CD4-positive, alpha-beta T cell treated with Interleukin-1 beta for 1 hour (primary cell): ENCODE measurements at places on chromosomes 3 and 15.

DNA sequence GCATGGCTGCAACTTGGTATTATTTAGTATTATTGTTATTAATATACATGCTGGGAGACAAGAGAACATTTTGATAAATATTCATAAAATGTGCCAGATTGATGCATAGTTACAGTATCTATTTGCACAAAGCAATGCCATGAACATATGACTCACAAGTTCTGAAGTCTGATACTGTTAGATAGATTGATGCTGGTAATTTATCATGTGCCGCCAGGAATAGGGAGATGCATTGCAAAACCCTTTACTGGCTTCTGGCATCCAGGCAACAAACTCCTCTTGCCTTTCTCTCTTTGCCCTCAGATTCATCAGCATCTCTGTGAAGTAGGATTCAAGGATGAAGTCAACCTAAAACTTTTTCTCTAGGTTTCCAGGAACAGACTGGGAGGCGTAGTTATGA is 41.0 kb upstream of the SLC25A26 start:
- DNase-seq, result no peak

GRCh38 chr15:49062900-49063299 is 16.7 kb upstream of the SECISBP2L start:
- no peak for DNase-seq

DNA sequence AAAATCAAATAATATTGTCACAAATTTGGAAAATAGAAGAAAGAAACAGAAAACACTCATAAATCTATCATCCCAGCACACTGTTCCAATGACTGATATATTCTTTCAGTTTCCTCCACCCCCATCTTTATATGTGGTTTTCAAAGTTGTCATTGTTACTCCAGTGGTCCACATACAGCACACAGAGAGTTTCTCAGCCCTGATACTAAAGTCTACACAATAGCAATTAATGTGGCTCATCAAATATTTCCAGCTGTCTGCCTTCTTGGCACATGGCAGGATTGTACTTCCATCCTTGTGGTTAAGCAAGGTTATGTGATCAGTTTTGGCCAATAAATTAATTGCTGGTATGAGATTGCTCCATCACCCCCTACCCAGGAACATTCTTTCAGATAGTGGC is 221.7 kb downstream of the PDCD6IP start:
- no peak for DNase-seq

- no peak for DNase-seq
These were observed 89.8 kb downstream of the THBS1 start for GRCh38 chr15:39670687-39671086.

DNA sequence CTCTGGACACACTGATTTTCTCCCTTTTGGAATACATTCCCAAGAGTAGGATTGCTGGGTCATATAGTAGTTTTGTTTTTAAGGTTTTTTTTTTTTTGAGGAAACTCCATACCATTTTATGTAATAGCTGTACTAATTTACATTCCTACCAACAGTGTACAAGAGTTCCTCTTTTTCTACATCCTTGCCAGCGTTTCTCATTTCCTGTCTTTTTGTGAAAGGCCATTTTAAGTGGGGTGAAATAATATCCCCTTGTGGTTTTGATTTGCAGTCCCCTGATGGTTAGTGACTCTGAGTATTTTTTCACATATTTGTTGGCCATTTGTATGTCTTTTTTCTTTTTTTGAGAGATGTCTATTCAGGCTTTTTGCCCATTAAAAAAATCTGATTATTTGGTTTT is 1205.5 kb downstream of the ROBO1 start:
- DNase-seq, result no peak

DNA sequence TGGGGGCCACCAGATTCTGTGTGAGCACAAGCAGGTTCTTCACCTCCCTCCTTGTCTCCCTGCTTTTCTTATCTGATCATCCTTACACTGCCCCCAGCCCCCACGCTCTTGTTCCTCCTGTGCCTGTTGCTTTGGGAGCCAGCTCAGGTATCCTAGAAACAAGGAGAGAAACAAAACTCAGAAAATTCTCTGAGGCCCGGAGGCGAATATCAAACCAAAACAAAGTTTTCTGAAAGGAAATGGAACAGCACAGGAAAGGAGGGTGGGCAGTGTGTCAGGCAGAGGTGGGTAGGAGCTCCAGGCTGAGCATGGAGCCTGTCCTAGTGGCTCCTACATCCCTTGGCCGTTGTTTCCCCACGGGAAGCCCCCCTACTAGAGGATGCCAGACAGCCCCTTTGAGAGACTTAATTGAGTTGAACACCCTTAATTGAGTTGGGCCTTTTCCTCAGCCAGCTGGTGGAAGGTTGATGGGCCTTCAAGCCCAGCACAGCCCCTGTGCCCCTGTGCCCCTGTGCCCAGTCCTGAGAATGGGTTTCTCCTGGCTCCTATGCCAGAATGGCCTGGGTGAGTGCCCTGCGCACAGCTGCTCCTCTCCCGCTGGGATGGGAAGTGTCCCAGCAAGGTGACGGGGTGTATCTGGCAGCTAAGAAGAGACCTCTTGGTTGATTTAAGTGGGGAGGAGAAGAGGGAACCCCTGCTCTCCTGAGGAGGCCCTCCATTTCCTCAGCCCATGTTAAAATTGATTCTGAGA is 22.8 kb upstream of the JMJD7 start:
- no peak for DNase-seq

GRCh38 chr15:85314633-85315032 is 65.8 kb upstream of the AKAP13 start:
- no peak for DNase-seq

DNA sequence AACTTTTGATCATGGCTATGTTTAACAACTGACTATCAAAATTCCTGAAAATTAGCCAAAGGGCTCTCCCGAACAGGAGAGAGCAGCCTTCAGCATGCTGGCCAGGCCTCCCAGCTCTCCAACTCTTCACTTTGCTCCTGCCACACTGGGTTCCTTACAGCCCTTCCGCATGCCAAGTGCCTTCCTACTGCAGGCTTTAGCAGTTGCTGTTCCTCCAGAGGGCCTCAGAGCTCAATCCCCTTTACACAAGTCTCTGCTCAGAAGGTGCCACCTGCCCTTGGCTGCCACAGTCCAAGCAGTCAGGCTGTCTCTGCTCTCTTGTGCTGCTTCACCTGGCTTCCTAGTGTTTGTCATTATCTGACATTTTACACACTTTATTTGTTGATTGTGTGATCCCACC is 553.1 kb upstream of the PPP2R3A start:
- DNase-seq, result no peak

GRCh38 chr15:26179906-26180305 is 316.8 kb upstream of the ATP10A start:
- no peak for DNase-seq

DNA sequence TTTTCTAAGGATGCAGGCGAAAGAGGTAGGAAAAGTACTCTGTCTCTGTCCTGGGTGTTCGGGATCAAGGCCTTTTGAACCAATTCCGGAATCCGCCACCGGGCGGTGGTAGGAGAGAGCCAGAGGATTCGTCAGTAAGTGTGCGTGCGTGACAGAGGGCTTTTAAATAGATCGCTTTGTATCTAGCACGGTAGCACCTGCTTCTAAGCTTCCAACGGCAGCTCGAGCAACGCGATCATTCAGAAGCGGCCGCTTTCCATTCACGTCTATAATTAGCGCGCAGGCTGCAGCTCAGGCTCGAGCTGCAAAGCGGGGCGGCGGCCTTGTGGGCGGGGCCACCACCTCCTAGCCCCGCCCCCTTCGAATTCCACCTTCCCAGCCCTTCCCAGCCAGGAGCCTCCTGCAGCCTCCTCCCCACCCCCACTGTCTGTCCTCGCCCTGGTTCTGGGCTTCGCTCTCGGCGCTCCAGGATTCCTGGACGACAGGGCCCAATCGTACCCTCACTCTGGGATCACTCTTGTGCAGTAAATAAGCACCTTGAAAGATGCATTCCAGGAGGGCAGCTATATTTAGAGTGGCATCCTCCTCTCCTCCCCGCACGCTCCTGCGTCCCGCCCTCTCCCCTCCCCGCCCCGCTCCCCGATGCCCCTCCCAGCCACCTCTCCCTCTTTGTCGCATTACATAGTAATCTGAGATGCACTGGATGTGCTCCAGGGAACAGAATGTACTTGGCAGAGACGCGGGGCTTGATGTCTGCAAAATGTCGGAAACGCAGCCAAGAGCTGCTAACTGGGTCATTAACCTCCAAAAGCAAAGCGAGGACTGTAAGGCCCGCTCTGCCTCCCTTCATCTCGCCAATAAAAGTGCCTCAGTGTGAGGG is 224.1 kb upstream of the TPRG1 start:
- no peak for DNase-seq

GRCh38 chr15:38477637-38478036 is 23.7 kb downstream of the FAM98B start:
- DNase-seq, result no peak

DNA sequence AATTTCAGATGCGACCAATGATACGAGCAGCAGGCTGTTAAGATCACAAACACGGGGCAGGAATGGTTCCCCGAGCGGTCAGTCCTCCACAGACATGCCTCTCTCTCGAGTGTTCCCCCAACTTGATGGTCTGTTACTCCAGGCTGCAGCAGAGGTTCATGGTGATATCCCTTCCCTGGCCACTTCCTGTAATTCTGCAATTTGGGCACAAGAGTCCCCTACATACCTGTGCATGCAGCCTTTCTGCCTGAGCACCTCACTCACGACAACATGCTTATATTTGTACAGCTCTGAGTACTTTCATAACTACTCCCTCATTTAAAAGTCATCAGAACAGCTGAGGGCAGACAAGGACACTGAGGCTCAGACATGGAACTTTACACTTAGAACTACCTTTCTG is 408.1 kb upstream of the NR2F2 start:
- DNase-seq, result no peak
